ENCODE measurements at places on chromosomes 12 and 14.

DNA sequence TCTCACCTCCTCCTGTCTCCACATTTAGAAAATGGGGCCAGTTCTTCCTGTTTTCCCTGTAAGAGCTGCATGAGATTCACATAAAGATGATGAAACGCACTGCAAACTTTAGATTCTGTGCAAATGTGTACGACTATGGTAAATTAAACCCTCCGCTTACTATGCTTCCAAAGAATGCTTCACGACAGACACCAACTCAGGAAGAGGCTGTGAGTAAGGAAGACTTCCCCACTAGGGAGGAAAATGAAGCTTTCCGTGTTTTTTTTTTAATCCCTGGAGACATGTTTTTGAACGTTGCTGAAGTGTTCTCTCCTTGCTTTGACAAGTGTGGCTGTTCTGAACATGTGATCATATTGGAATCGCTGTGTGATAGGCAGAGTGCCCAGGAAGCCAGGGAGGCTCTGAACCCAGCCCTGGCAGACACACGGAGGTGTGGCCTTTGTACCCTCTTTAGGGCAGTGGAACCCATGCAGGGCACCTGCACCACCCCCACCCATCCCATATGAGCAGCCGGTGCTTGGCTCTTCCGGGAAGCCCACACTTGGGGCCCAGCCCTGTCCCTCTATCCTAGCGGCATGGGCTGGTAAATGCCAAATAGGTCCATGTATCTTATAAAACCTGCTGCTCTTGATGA is 7.5 kb upstream of the SYNE3 start:
- DNase-seq: no peak

- DNase-seq: no peak
Observed at GRCh38 chr12:62963486-62964041, 28.6 kb upstream of the PPM1H start.

DNA sequence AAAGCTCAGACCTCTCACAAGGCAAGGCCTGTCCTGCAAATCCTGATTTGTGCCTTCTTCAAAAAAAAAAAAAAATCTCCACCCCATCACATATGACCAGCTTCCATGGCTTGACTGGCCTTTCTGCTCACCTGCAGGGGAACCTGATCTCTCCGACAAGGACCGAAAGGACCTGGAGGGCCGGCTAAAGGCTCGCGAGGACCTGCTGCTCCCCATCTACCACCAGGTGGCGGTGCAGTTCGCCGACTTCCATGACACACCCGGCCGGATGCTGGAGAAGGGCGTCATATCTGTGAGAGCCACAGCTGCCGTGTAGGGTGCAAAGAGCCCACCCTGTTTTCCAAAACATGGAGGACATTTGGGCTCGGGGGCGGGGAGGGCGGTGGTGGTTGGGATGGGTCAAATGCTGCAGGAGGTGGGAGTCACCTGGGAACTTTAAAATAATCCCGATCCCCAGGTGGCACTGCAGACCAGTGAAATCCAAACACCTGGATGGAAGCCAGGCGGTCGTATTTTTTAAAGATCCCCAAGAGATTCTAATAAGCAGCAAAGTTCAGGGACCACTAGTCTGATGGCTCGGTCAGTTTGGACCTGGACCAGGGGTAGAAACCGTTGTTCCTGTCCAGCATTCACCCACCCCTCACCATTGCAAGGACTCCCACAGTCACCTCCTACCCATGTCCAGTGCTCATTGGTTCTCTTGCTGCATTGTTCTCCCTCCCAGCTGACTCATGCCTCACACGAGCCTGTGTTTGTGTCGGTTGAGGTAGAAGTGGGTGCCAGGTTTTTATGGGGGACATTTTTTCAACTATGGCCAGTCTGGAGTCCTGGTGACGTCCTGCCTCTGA is 44.8 kb downstream of the FOXN4 start:
- peak; percentile 77 for DNase-seq

GRCh38 chr14:75991753-75992152 is 6.2 kb downstream of the IFT43 start:
- no peak for DNase-seq

- DNase-seq: no peak
Observed at GRCh38 chr14:95091581-95091980, 65.7 kb downstream of the DICER1 start.

- peak; percentile 58 for DNase-seq
Observed at GRCh38 chr14:75418850-75419768, 8.7 kb upstream of the JDP2 start.

DNA sequence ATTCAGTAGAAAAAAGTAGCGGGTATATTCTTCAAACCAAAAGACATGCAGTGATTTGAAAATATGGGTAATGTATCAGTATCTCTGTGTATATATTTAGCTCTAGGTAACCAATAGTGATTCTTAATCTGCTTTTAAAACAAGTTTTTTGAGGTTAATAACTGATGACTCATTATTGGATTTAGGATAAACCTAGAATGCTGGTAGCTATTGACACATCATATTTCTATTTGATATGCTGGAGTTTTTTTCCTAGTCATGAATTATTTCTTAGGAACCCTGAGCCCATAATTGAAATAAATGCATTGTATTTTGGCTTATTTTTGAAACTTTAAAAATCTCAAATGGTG is 15.5 kb downstream of the ARF6 start:
- no peak for DNase-seq

GRCh38 chr12:70399311-70399710 is 33.2 kb downstream of the KCNMB4 start:
- no peak for DNase-seq

DNA sequence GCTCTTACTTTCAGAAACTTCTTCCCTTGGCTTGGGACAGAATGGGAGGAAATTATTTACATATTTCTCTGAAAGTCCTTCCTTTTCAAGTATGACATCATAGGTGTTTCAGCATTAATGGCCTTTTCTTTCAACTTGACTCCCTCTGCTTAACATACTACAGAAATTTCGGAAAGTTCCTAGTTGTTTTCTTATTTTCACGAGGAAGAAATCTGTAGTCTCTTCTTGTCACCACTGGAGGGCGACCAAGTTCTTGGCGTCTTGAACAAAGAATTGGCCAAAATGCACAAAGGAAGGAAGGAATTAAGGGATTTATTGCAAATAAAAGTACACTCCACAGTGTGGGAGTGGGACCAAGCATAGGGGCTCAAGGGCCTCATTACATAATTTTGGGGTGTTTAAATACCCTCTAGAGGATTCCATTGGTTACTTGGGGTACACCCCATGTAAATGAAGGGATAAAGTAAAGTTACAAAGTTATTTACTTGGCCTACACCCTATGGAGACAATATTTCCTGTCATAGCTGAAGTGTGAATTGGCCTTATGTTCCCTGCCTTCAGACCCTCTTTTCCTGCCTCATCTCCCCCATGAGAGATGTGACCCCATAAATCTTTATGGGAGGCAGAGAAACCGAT is 70.4 kb downstream of the RPL10L start:
- peak; percentile 31 for DNase-seq

DNA sequence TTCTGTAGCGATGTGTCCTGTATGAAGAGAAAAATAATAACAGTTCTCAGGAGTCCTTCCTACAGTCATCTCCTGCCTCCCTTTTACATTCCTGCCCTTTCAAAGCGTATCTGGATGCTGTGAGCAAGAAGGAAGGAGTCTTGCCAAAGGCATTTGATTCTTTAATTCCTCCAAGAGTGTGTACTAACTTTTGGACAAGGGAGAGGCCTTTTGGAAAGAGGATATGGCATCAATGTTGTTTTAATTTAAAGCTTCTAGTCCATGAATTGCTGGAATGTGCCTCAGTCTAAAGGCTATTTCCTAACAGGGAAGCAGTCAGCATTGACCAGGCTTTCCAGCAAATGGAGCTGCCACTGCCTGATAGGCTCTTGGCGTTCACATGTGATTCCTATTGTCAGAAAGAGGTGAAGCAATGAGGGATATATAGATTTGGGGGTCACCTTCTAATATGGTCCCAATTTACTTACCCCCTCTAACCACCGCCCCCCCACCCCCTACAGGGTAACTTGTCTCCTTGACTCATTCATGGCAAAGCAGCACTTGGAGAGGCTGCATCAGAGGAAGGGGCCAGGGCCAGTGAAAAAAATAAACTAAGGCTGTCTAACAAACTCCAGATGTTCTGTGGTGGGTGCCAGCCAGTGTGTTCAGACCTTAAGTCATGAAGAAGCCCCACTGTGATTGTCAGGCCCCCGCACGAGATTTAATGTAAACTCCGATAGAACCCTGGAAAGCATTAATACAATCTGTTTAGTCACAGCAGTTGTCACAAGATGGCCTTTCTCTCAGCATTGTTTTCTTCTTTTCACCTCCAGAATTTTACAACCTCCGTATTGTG is 220.3 kb downstream of the FBXL14 start:
- no peak for DNase-seq

GRCh38 chr12:8709124-8709830 is 11.5 kb downstream of the RIMKLB start:
- no peak for DNase-seq

Measured in HCT116 (cell line).